Stimulated activated CD8-positive, alpha-beta memory T cell treated with anti-CD3 and anti-CD28 coated beads, Interleukin-15, amount 100 ng/mL, for 24 hours (primary cell): ENCODE measurements at places on chromosomes 5 and 9.

- DNase-seq, result no peak
These were observed 4.2 kb downstream of the NR5A1 start for GRCh38 chr9:124502711-124503702.

- no peak for DNase-seq
These were observed 169.8 kb upstream of the STK32A start for GRCh38 chr5:147065071-147065470.

- DNase-seq, result no peak
These were observed 74.9 kb downstream of the NSUN2 start for GRCh38 chr5:6557807-6558575.

GRCh38 chr5:72937517-72938061, 18.3 kb upstream of the FCHO2 start:
- DNase-seq, result no peak

DNA sequence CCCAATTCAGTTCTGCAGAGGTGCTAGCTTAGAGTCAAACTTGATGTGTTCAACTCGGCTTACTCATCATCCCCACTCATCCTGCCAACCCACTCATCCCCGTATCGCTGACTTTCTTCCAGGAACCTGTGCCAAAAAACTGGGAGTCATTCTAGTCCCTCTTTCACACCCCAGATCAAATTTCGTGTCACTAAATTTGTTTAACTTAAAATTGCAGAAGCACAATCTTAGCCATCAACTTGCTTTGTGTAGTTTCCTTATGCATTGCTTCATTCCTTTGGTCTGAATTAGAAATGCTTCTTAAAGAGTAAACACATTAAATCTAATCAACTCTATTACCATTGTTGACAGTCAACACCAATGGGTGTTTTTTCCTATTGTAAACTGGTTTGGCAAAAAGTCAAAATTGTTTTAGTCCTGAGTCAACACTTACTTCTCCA, 162.4 kb downstream of the TTC39B start:
- no peak for DNase-seq

GRCh38 chr9:86368871-86369521, 14.8 kb upstream of the TUT7 start:
- DNase-seq, result no peak

DNA sequence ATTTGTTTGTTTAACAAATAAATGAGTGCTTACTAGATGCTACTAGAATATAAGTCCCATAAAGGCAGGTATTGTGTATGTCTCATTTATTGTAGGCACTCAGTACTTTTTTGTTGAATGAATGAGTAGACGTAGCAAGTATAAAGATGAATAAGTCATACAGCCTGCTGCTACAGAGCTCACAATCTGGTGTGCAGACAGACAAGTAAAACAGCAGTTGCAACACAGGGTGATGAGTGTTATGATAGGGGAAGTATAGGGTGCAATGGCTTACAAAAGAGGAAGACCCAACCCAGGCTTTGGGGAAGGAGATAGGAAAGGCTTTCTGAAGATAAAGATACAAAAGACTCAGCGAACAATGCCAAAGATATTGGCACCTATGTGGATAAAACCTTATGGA, 47.7 kb downstream of the SH3RF2 start:
- no peak for DNase-seq

- no peak for DNase-seq
These were observed 251.3 kb upstream of the RFX3 start for GRCh38 chr9:3777137-3777536.

DNA sequence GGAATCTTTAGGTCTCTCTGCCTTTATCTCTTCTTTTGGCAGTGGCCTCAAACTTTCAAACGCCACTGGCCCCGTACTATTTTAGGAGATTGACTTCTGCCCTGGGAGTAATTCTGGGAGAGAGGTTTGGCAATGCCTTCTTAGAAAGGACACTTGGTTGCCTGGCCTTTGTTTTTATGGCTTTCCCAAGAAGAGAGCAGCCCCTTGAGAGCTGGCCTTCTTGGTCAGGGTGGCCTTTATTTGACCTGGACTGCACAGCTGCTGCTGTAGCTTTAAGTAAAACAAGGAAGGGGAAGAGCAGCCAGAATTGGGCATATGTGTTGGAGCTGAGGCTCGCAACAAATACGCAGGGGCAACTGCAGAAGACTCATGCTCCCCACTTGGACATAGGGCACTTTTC, 60.8 kb downstream of the PTPN3 start:
- DNase-seq, result no peak

DNA sequence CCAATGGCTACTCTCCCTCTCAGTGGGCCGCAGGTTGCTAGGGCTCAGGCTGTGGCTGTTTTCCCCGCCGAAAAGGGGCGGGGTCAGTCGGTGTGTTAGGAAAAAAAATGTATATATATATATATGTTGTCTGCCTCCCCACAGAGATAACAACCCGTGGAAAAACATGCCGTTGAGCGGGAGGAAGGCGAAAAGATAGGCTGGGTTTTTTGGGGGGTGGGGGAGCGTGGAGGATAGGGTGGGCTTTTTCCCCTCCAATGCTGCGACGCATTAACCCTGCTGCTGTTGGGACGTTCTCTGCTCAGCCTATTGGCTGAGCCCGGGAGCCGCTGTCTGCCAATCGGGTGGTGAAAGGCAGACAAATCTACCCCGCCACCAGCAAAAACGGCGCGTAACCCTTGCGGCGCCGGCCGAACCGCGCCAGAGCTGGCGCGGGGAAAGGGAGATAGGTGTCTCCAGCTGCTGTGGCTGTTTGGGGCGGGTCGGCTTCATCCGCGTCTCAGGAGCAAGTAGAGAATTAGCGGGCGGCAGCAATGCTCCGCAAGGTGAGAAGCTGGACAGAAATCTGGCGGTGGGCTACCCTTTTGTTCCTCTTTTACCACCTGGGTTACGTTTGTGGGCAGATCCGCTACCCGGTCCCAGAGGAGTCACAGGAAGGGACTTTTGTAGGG, at the start of gene PCDHGC4:
PCDHGC4 (plus strand) TSS at position 390 of the 671 bp plus-strand sequence; CDS start at position 534, 144 bp downstream.
- no peak for DNase-seq

DNA sequence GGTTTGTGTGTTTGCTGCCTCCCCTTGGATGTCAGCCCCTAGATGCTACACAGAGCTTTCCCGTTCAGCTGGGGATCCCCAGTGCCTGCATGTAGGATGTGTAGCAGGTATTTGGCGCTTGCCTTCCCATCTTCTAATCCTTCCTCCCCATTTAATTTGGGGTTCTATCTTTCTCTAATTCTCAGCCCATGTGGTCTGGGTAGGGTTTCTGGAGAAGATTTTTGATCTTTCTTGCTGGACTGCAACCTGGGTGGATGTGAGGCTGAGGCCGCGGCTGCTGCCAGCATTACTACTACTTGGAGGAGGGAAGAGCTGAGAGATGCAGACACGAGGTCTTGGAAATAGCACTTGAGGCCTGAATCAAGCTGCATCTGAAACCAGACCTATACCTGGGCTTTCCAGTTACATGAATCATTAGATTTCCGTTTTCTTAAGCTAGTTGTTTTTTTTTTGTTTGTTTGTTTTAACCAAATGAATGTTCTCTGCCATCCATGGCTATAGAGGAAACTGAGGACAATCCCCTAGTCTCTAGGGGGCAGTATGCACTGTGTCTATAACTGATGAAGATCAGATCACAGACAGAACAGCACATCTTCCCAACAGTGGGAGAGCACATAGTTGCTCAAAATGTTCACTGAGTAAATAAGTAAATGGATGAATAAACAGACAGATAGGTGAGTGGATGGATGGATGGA, 178.6 kb downstream of the FGF18 start:
- no peak for DNase-seq

DNA sequence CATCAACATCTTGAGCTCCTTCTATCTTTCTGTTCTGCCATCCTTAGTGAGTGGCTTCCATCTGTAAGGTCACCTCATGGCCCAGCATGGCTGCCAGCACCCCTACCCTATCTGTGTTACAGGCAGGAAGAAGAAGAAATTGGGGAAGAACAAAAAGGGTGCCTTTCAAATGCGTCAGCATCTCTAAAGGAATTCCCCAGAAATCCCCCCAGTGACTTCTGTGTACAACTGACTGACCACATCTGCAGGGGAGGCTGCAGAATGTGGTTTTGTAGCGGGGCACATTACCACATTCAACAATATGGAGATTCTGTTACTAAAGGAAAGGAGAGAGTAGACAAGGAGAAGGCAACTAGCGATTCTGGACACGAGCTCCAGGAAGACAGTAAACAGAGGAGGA, 40.1 kb downstream of the ALG2 start:
- DNase-seq, result no peak

GRCh38 chr9:117258184-117258866, 156.5 kb downstream of the ASTN2 start:
- no peak for DNase-seq

GRCh38 chr5:172715931-172716682, 54.9 kb downstream of the DUSP1 start:
- no peak for DNase-seq

DNA sequence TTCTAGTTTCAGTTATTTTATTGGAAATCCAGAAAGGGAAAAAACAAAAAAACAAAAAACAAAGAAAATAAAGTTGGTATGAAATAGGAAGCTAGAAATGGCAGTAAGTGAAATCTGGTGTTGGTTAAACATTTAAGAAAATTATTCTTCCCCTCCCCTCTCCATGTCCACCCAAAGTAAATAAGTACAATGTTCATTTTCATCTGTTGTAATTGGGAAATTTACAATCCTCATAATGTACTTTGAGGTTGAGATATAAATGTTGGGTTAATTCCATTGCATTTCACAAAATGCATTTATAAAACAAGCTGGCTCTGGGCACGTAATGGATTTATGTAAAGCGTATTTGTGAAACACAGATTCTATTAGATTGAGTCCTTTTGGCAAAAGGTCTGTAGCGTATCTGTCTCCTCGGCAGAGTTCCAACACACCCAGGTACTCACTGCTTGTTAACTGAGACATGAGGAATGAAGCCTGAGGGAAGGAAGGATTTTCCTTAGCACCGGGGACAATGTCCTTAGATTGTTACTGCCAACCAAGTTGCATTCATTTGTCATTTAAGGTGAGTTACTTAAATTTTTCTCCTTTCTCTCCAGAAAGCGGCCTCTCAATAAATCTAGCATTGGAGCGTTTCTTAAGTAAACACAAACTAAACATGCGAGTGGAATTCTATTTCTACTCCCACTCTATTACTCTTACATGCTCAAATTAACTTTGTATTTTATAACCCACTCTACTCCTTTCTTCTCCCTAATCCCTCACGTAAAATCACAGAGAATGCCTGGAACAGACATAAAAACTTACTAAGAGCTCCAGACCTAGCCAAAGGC, 912.3 kb upstream of the WWC1 start:
- no peak for DNase-seq

GRCh38 chr9:131715906-131716305, 24.0 kb downstream of the RAPGEF1 start:
- DNase-seq, result no peak

DNA sequence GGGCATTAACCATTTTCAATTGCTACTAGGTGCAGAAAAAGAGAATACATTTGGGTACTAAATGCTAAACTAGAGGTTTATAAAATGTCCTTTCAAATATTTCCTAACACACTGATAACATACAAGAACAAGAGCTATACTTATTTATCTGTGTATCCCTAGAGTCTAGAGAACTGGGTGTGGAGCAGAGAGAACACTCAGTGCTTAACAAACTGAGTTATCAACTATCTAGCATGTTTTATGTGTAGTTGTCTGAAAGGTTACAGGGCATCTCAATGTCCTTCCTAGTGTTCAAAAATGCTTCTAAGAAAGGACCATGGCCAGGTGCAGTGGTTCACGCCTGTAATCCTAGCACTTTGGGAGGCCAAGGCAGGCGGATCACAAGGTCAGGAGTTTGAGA, 40.3 kb downstream of the NR6A1 start:
- DNase-seq, result no peak

- no peak for DNase-seq
These were observed 33.2 kb upstream of the GRAMD2B start for GRCh38 chr5:126390051-126390450.

- no peak for DNase-seq
These were observed 234.3 kb downstream of the NR3C1 start for GRCh38 chr5:143168921-143169810.
